ENCODE measurements at places on chromosomes 3 and 15. TPM values are rescaled to one million over a fixed set of nuclear protein-coding genes. Genes with fewer than 3 reads are reported as not detected.

DNA sequence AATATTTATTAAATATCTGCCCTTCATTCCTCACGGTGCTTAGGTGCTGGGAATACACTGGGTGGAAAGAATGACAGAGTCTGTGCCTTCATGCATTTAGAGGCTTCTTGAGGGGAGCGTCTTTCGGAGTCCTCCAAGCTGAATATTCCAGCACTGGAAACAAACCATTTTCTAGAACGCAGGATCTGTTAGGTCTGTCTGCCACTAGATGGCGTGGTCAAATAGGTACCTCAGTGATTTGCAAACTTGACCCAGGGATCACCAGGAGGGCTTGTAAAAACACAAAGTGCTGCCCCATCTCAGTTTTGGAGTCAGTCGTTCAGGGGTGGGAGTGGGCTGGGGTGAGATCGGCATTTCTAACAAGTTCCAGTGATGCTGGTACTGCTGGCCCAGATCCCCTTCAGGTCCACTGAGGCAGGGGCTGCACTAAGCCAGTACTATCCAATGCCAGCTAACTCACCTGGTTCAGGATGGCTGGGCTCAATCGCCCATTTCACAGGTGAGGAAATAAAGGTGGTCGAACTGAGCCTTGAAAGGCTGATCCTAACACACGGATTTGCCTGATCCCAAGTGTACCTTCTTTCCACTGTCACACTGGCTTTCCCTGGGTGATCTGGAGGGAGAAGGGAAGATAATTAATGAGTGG is 14.8 kb downstream of the ARNT2 start:
- H3K4me3 ChIP-seq: no peak overlapping the region
- H3K27me3 ChIP-seq: no peaks in the 10 kb centered on the region
- H3K27ac ChIP-seq: no peak overlapping the region

DNA sequence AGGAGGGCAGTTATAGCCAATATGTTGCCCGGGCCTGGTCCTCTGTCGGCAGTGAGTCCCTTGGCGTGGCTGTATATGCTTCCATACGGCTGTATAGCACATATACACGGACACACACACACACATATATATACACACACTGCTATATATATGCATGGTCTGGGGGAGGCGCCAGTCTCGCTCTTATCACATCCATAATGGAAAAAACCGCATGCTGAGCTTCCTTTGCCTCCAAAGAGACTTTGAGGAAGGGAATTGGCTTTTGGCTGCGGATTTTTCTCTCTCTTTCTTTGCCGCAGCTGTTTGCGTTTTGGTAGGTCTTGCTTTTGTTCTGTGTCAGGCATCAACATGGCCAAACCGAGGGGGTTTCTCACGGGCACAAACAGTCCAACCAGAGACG is 11.3 kb upstream of the TMEM115 start:
- H3K4me1 ChIP-seq: no peaks in the 10 kb centered on the region
- H3K4me3 ChIP-seq: no peak overlapping the region
- H3K27me3 ChIP-seq: peaks cover 5% of the 10 kb centered on the region
- peak; percentile 52 for DNase-seq
- no peak overlapping the region for H3K27ac ChIP-seq
- no peaks in the 10 kb centered on the region for H3K36me3 ChIP-seq

Gene IL5RA
- not detected for total RNA-seq

DNA sequence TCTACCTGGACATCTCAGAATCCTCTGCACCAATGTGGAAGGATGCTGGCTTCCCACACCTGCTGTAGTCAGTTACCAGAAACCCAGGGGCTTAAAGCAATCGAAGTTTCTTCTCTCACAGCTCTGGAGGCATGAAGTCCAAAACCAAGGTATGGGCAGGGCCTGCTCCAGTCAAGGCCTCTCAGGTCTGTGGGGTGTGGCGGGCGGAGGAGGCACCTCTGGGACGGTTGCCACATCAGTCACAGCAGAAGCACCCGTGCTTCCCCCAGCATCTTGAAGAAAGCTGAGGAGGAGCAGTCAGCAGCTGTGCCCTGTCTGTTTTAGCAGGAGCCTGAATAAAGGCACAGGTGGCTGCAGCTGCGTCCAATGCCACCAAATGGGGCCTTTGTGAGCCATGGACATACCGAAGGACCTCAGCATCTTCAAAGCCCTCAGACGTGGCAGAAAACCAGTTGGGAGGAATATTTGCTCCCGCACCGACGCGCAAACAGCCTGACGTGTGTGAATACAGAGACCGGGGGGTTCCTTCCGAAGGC is 68.9 kb downstream of the TFRC start:
- H3K36me3 ChIP-seq: no peaks in the 10 kb centered on the region
- no peak for DNase-seq
- H3K4me1 ChIP-seq: no peaks in the 10 kb centered on the region
- H3K27me3 ChIP-seq: peaks cover 15% of the 10 kb centered on the region

Gene SLC51B
- total RNA-seq: not detected

- no peaks in the 10 kb centered on the region for H3K36me3 ChIP-seq
- H3K27me3 ChIP-seq: peaks cover 9% of the 10 kb centered on the region
- no peaks in the 10 kb centered on the region for H3K4me1 ChIP-seq
- DNase-seq: no peak
- H3K4me3 ChIP-seq: no peak overlapping the region
These were observed 72.4 kb downstream of the RHCG start for GRCh38 chr15:89423981-89424380.

DNA sequence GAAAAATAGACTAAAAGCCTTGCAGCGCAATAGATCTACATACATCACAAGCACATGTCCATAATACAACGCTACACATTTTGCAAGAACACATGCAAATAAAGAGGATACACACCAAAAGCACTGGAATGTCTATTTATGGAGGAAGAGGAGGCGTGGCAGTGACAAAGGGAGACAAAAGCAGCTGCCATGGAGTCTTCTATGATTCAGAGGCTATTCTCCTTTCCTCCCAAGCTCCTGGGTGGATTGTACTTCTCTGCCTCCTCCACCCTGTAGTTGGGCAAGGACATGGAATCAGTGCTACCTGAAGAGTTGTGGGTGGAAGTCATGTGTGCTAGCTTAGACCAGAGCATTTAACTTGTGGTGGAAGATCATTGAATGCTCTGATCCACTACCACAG is 57.9 kb upstream of the ABHD2 start:
- no peaks in the 10 kb centered on the region for H3K36me3 ChIP-seq
- no peak overlapping the region for H3K27ac ChIP-seq
- no peak overlapping the region for H3K4me3 ChIP-seq
- no peak for DNase-seq

Gene KIF15
- 21.6 TPM for total RNA-seq
